ENCODE measurements at places on chromosomes 2 and 18.
A peak's percentile ranks its signal among the peaks of the same experiment; 100 is the strongest.

- no peak for DNase-seq
Observed at GRCh38 chr2:68466361-68466777, 725 bp downstream of the FBXO48 start.

DNA sequence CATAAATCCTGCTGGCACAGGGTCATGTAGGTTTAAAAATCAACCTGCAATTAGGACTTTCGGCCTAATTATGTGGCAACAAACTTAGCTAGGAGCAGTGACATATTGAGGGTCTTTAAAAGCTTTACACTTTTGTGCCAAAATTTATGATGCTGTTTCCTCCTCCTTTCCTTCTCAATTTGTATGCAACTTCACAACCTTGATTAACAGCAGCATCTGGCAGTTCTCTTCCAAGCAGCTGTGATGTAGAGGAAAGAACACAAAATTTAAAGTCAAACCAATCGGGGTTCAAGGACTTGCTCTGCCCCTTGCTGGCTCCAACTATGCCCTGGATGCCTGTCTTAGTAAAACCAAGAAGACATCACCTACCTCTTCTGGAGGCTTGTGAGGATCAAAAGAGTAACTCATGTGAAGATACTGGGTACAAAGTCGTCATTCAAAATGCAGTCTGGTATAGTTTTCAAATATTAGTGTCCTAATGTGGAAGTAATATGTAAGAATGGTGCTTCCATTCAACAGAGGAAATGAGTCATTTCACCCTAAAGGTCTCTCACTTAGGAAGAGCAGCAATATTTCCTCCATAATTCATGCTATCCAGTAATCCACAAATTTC, 94.7 kb downstream of the ANKRD44 start:
- DNase-seq: no peak

GRCh38 chr18:75531212-75531850, 103.8 kb upstream of the SMIM21 start:
- no peak for DNase-seq

DNA sequence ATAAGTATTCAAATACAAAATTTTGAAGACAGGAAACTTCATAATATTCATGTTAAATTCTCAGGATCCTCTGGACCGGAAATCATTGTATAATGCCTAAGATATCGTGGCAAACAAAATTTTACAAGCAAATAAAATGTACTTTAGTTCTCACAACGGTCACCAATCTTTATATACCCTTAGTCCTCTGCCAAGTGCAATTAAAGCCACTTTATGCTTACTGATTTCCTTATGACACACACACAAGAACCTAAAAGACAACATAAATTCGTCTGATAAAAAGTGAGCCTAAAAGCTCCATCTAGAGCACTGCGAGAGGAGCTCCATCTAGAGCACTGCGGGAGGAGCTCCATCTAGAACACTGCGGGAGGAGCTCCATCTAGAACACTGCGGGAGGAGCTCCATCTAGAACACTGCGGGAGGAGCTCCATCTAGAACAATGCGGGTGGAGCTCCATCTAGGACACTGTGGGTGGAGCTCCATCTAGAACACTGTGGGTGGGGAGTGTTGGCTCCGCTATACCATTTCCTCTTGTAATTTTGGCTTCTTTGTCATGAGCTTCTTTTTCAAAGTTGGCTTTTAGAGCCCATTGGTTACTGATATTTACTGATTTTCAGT, 15.9 kb downstream of the ATP8B1 start:
- no peak for DNase-seq

- no peak for DNase-seq
Observed at GRCh38 chr2:186405842-186406241, 80.2 kb upstream of the ZC3H15 start.

- no peak for DNase-seq
Observed at GRCh38 chr18:76806301-76806700, 16.1 kb upstream of the ZNF236 start.

DNA sequence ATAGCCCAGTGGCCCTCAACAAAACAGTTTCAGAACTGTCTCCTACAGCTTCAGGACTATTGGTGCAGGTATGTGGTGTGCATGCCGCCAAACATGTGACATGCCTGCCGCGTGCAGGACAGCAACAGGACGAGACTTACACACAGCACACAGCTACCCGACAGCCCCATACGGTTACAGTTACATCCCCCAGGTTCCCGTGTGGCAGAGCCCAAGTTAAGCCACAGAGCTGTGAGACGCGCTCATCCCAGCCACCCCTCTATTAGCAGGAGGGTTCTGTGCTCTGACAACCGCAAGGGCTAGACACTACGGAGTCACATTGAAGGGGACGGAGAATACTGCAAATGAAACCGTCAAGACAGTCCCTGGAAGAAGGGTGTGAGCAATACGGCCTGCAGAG, 16.4 kb upstream of the TUBB6 start:
- DNase-seq: no peak

DNA sequence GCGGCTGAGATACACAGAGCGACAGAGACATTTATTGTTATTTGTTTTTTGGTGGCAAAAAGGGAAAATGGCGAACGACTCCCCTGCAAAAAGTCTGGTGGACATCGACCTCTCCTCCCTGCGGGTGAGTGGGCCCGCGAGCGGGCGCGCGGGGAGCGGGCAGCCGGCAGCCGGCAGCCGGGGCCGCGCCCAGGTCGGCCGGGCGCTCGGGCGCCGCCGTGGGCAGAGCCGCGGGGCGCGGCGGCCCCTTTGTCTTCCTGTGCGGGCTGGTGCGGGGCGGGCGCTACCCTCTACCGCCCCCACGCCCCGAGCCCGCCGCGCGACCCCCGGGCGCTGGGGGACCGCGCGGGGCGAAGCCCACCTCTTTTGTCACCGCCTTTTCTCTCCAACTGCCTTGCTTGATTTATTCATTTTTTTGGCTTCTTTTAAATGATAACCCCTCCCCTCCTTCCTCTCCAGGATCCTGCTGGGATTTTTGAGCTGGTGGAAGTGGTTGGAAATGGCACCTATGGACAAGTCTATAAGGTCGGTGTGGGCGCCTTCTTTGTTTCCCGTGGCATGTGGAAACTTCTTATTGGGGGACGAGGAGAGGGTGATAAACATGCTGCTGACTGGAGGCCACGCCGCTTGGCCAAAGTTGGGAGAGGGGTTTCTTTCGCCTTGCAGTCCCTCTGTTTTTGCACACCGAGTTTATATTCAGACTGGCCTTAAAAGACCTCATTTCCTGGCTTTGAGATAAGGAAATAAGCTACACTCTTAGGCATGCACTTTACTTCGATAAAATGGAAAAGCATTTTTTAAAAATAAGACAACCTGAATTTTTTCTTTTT, 722 bp downstream of the MAP4K4 start:
- peak; percentile 22 for DNase-seq

DNA sequence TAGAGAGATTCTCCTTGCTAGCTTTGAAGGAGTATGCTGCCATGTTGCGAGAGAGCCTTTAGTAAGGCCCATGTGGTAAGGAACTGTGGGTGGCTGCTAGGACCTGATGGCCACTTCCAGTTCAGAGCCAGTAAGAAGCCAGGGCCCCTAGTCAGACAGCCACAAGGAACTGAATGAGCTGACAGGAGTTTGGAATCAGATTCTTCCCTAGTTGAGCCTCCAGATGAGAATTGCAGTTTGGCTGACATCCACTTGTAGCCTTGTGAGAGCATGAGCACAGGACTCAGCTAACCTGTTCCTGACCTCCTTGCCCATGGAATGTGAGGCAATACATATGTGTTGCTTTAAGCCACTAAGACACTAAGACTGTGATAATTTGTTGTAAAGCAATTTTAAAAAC, 1.2 kb upstream of the WDR7 start:
- DNase-seq: no peak

DNA sequence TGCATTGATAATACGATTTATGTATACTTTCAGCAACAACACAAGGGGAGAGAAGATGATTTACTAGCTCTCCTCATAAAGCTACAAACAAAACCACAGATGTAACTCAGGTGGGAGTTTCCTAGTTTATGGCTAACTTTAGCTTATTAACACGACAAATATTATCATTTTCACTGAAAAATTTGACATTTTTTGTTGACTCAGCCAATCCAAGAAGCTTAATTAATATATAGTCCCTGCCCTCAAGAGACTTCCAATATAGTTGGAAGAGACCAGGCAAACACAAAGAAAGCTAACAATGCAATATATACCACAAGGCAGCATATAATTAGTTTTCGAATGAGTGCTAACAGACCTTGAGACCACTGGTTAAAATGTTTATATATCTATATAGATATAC, 775 bp downstream of the WDR12 start:
- no peak for DNase-seq

DNA sequence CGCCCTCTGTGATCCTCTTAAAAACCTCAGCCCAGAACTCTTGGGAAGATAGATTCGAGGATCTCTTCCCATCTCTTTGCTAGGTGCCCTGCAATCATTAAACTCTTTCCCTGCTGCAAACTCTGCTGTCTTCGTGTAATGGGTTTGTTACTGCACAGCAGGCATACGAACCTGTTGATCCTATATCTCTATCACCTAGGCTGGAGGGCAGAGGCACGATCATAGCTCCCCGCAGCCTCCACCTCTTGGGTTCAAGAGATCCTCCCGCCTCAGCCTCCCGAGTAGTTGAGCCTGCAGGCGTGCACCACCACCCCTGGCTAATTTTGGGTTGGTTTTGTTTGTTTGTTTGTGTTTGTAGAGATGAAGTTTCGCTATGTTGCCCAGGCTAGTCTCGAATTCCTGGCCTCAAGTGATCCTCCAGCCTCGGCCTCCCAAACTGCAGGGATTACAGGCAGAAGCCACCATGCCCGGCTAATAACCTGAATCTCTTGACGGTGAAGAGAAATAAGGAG, 493 bp upstream of the BBS5 start:
- DNase-seq: no peak

DNA sequence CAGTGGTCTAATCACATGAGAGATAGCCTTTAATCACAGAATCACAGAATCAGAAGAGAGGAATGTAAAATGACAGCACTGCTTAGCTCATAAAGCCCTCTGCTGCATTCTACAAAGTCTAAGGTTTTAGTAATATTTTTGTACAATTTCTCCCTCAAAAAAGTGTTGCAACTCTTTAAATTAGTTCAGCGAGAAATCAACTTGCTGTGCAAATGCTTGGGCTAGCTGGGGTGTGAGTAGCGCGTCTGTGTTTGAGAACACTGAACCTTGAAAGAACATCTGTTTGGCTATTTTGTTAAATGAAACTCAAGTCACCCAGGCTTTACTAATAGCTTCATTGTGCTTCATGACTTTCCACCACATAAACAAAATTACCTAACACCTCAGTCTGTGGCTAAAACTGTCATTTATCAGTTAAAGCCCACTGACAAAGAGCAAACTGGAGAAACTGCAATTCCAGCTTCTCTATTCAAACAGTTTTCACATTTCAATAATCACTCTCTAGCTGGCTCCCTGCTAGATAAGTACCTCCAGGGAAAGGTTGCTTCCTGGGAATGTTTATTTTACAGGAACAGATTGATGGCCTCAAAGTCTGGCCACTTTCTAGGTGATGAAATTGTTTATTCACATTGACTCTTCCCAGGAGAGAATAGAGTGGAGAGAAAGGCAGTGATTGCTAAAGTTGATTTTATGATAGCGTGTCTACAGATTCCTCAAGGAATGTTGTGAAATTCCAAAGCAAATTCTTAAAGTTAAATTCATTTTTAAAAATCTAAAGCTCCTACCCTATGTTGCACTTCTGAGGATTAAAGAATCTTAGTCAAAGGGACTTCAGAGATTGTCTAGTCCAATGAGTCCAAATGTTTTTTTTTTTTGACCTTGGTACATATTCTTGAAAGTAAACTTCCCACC, 36.0 kb upstream of the STAT1 start:
- DNase-seq: peak; percentile 23

- no peak for DNase-seq
Observed at GRCh38 chr2:71667256-71668182, 214.2 kb downstream of the DYSF start.

GRCh38 chr18:8001711-8002301, 434.7 kb downstream of the PTPRM start:
- no peak for DNase-seq

DNA sequence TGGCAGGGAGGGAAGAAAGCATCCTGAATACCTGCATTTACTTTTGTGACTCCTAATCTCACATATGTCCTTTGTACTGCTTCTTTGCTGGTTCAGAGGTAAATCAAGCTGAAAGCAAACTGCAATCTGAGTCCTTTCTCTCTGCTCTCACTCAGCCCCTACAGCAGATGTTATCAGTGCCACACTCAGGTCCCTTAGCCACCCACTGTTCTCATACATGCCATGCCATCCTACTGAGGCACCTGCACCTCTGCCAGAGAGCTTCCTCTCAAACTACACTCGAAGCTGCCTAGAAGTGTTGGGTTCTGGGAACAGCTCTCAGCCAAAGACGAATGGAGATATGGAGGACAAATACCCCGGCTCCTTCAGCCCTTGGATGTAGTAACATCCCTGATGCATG, 244.5 kb downstream of the TXNL1 start:
- DNase-seq: no peak

GRCh38 chr2:239792405-239793084, 232.6 kb downstream of the NDUFA10 start:
- DNase-seq: no peak

GRCh38 chr2:237154884-237155851, 69.5 kb downstream of the COPS8 start:
- no peak for DNase-seq

GRCh38 chr2:209661286-209661894, 110.2 kb upstream of the UNC80 start:
- peak; percentile 90 for DNase-seq

- no peak for DNase-seq
Observed at GRCh38 chr2:228614741-228615140, 433.3 kb upstream of the SPHKAP start.

- no peak for DNase-seq
Observed at GRCh38 chr2:231360401-231360800, 35.1 kb upstream of the B3GNT7 start.

DNA sequence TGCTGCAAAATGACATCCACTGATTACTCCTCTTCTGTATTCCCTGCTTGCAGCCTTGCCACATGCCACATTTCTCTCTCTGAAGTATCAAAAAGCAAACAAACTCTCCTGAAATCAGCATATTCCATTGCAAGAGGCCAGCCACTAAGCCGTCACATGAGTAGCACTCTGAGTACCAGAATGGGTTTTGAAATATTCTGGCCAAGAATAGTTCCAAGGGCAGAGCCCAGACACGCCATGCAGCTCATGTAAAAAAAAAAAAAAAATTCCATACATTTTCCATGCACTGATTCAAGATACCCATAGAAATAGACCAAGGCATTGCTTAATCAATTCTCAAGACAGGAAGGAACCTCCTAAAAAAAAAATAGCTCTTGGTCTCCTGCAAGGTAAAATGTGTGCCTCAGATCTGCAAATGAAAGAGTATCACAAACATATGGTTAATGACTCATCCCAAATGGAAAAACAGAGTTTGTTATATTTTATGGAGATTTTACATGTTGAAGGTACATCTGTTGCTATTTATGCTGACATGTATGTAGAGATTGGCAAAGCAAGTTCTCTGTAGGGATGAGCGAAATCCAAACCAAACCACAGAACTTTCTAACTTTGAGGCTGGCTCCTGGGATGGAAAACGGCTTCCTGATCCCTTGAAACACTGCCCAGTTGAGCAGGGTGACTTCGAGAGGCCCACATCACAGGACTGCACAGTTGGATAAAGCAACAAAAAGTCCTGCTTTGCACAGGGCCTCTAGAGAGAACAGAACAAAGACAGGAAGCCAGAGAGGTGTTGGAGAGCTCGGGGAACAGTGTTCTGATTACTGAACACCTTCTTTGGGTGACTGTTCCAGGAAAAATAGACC, 346.2 kb downstream of the ZNF521 start:
- no peak for DNase-seq

- no peak for DNase-seq
Observed at GRCh38 chr2:231688719-231689118, 19.6 kb upstream of the PTMA start.

GRCh38 chr2:141611176-141611571, 519.6 kb downstream of the LRP1B start:
- DNase-seq: no peak

GRCh38 chr2:110957293-110957692, 163.4 kb upstream of the BCL2L11 start:
- no peak for DNase-seq
